Esophagus mucosa (tissue), 1 donor: ENCODE measurements at places on chromosomes 12 and 14.

- ATAC-seq: no peak
These were observed 1.5 kb downstream of the RFLNA start for GRCh38 chr12:124296295-124296915.

DNA sequence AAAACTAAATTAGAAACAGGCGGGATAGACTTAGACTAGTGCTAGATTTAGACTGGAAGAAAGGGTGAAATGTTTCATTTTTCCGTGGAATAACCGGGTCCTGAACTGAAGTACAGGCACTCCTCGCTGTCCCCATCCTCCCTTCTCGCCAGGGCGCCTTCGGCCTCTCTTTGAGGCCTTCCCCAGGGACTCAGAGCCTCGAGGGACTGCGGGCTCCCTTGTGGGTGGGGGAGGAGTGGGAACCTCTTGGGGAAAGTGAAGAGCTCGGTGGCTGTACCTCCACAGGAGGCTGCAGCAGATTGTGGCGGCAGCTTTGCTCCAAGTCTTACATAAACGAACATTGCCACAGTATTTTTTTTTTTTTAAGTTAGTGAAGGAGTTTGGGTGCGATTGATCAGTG, 1988.8 kb upstream of the FLRT2 start:
- no peak for ATAC-seq

DNA sequence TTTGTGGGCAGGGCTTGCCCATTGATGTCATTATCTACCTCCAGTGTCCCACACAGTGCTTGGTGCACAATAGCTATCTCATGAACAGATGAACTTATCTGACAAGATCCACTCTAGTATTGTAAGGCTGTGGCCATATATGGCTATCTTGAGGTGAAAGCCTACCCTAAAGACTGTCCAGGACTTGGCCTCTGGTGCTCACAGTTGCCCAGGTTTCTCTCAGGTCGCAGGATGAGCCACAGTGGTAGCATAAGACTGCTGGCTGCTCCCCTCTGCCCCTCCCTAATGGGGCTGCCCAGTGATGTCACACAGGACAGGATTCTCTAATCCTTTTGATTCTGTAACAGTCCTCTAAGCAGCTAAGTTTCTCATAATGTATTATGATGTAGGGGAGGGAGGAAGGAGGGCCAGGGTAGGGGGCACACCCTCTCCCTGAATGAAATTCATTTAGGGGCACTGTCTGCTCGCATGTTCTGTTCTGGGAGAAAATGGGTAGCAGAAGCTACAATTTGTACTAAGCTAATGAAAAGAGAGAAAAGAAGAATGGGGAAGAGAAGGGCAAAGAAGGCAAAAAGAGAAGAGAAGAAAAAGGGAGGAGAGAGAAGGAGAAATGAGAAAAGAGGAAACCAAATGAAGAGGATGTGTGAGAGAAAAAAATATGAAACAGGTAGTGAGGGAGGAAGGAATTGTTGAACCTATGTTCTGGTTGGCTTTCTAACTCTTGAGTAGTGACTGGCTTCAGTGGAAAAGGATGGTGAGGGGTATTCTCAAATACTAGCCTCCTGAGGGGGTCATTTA, 3.4 kb upstream of the PPM1A start:
- ATAC-seq: no peak

- ATAC-seq: no peak
These were observed 267.6 kb downstream of the DUSP6 start for GRCh38 chr12:89084751-89085150.

DNA sequence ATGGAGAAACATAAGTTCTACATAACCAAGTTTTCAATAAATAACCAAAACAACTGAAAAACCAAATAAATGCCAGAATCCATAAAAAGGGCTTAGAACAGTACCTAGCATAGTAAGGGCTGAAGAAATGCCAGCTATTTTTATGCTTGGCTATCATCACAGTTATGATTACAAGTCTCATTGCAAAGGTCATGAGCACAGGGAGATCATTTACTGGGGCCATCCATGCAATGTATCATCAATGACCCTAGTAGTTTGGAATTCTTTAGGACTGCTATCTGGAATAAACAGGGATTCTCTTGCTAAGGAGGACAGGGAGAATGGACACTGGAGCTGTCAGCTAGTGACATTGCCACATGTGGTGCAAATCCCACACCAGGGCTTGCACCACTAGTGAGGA, 92.5 kb upstream of the NAP1L1 start:
- ATAC-seq: no peak

DNA sequence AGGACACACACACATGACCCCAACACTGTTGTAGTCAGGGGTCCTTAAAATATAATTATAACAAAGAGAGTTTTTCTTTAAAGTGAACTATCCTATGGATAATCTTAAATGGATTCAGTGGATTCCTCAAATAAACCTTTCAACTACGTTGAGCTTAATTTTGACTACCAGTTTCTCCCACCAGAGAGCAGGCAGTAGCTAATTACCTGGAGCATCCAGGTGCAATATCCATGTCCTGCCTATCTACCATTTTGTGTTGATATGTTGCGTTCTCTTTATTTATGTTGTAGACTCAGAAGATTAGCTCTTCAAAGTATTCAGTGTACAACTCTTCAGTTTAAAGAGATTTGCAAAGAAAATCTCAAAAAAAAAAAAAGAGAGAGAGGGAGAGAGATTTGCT, 127.2 kb upstream of the GZMB start:
- no peak for ATAC-seq

DNA sequence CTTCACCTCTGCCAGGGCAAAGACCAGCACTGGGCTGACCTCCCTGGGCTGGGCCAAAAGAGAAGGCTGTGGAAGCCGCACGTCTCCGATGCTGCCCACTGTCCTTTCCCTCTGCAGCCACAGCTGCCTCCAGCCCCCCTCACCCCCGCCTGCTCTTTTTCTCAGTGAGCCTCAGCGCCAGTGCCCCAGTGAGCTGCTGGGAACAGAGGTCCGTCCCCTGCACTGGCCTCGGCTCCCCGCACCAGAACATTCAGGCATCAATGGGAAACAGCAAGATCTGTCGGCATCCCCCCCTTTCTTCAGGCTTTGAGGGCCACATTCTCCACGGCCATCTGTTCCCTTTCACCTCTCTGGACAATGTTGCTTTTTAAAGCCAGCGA, 398.1 kb downstream of the ZFP36L1 start:
- no peak for ATAC-seq

- no peak for ATAC-seq
These were observed 141.3 kb downstream of the CACNA1C start for GRCh38 chr12:2194060-2194459.
